ENCODE measurements at places on chromosomes 13 and 19.

- no peak for DNase-seq
Measured at GRCh38 chr13:82002710-82003109, 1661.8 kb upstream of the SPRY2 start.

DNA sequence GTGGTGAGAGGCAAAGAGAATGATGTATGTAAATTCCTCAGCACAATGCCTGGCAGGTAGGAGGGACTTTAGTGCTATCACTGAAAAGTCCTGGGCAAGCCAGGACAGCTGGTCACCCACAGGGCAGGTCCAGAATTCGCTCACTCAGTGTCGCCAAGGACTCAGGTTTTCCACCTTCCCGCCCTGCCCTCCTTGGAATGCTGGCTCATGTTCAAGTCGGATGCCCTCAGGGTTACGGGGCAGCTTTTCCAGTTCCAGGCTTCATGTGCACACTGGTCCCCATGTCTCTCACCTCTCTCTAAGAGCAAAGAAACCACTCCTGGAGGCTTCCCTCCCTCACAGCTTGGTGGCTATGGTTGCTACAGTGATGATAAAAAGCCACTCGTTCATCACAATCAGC lies 24.8 kb upstream of the NAXD start:
- DNase-seq, result no peak

GRCh38 chr13:86653009-86653408 lies 853.8 kb upstream of the SLITRK6 start:
- no peak for DNase-seq

DNA sequence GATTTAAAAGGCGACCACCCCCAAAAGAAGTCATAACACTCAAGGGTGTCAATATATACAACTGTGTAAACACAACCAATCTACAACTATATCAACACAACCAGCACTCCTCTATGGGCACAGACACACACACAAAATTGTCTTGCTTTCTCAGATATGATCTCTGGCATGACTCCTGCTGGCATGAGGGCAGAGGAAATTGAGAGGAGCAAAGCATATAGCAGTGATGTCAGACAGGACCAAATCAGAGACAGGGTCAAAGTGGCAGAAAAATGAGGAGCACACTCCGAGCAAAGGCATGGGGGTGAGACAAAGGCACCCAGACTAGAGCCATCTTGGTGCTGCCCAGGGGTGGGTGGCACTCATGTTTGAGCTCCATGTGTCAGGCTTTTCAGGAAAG lies 9.6 kb downstream of the IRGQ start:
- DNase-seq, result no peak

- DNase-seq, result no peak
Measured at GRCh38 chr13:112675366-112675756, 14.5 kb upstream of the ATP11A start.

Data from NCI-H1092 (cell line).